Activated naive CD4-positive, alpha-beta T cell (primary cell): ENCODE measurements at places on chromosomes 5 and 9.

DNA sequence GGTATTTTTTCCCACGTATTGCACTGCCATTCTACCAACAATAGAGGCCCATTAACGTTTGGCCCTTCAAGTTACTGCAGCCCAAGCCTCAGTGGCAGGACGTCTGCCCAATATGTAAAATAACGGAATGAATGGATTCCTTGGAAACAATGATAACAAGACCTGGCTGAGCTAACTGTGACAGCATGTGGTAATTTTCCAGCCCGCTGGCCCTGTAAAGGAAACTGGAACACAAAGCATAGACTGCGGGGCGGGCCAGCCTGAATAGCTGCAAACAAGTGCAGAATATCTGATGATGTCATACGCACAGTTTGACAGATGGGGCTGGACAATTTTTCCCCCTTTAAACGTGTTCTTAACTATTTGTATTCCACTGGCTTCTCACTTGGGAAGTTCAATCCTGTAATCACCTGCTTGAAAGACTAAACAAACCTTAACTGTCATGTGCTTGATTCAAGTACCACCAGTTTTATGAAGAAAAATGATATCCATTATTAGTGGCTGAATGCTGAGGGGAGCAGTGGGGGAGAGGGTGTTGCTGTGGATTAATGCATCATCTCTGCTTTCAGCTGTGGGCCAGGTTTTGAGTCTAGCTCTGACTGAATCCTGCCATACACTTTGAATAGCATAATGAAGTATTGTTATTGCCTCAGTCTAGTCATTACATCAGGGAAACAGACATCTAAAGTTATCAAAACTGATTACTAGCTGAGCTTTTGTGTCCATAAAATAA lies 323.9 kb downstream of the TMEM161B start:
- DNase-seq, result no peak

DNA sequence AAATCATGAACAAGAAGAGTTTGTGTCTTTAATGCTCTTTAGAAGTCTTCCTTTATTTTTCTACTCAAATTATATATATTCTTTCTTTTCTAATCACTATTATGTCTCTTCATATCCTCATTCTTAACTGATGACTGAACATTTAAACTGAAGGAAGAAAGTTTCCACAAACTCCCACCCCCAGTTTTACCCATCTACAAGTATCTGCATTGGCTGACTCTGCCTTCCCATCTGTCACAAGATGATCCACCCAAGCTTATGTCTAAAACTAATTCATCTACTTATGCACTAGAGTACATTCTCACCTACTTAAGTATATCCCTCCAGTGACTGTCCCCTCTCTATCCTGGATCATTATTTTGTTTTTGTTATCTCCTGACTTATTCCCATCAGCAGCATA lies 344.5 kb downstream of the PRR16 start:
- no peak for DNase-seq

- DNase-seq, result no peak
These were observed 55.4 kb downstream of the ARHGAP26 start for GRCh38 chr5:142825378-142826089.

- DNase-seq, result no peak
These were observed 7.5 kb downstream of the HBEGF start for GRCh38 chr5:140338908-140339307.

GRCh38 chr5:502325-503079 lies 21.7 kb downstream of the SLC9A3 start:
- DNase-seq, result no peak

- DNase-seq, result no peak
These were observed 212.5 kb downstream of the NNT start for GRCh38 chr5:43815497-43815896.

DNA sequence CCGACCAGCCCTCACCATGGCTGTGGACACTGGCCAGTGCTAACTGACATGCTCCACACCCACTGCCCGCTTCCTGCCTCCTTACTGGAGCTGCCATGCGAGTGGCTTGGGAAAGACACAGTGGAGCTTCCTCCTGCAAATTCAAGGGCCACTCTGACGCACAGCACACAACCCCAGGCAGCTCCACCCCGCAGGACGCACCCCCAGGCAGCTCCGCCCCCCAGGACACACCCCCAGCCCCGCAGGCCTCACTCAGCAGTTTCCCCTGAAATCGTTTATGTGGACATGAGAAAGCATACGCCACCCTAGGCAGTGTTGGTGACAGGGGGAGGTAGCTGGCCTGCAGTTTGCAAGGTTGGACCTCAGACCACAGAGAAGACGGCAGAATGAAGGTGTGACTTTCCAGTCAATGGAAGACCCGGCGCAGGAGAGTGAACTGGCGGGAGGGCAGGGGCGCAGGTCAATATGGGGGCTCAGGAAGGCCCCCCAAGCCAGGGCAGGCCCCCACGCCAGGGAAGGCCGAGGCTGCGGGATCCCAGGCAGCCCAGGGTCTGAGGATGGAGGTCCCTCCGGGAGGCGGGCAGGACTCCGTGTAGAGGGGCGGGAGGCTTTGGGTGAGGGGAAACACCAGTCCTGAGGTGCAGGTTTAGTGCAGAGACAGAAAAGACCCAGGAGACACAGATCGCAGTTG lies 21.6 kb downstream of the LPCAT1 start:
- DNase-seq, result no peak

GRCh38 chr9:135583688-135584011 lies 22.1 kb downstream of the PAEP start:
- no peak for DNase-seq

- no peak for DNase-seq
These were observed 10.7 kb downstream of the SLC35A4 start for GRCh38 chr5:140575309-140575708.

DNA sequence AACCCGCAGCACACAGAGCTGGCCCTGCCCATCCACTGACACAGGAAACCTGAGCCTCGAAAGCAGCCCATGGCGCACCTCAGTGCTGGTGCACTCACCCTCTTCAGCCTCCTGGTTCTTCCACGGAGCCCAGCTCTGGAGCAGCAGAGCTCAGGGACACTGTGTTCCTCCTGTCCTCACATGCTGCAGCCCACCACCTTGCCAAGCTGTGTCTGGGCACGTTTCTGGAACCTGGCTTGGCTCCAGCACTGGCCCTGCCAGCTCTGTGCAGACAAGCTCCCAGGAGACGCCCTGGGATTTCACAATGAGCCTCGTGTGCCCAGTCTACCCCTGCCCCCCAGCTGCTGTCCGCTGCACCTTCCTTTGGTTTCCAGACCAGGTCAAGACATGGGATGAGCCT lies 119.5 kb downstream of the SYK start:
- DNase-seq, result no peak

GRCh38 chr5:116453988-116454411 lies 120.6 kb downstream of the SEMA6A start:
- no peak for DNase-seq

DNA sequence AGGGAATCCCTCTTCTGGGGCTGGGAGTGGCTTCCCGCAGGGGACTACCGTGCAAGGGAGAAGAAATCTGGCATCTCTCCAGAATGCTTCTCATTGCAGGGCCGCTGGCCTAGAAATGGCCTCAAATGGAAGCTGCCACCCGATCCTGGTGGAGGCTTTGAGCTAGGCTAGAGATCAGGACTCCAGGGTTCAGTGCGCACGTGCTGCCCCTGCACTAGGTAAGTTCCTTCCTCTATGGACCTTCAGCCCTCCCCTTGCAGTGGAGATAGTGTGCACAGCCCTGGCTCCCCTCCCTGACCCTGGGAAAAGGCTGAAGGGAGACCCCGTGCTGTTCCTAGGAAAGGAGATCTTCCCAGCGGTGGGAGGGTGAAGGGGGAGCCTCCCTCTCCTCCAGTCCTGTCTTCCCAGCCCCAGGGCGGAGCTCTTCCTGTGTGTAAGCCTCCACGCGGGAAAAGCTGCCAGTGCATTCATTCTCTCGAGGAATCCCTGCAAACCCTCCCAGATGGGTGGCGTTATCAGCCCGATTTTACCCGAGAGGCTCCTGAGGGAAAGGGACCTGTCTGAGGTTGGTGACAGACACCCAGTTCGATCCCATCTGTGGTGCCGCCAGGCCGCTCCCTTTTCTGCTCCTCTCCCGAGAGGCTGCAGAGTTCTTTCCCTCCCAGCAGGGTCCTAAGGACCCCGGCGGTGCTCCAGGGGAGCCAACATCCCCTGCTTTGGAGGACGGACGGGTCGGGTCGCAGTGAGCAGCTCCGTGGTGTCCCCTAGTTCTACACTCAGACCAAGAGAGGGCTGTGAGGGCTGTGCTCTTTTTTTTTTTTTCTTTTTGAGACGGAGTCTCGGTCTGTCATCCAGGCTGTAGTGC lies 1.4 kb upstream of the CERCAM start:
- no peak for DNase-seq

GRCh38 chr5:78591972-78592700 lies 56.4 kb downstream of the LHFPL2 start:
- DNase-seq, result no peak

DNA sequence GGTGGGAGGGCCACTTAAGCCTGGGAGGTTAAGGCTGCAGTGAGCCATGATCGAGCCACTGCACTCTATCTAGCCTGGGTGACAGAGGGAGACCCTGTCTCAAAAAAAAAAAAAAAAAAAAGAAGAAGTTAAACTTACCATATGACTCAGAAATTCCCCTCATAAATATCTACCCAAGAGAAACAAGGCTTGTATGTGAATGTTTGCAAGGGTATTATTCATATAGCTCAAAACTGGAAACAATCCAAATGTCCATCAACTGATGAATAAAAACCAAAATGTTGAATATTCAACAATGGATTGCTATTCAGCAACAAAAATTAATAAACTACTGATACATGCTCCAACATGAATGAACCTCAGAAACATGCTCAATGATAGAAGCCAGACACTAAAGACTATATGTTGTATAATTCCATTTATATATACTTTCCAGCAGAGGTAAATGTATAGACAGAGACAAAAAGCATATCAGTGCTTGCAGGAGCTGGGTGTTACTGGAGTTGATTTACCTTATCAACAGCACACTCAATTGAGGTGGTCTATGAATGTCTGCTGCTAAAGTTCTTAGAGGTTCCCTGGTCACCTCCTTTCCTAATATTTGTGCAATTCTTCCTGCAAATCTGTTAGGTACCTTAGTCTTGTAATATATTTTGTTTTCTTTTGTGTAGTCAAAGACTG lies 5.3 kb upstream of the SREK1 start:
- no peak for DNase-seq

DNA sequence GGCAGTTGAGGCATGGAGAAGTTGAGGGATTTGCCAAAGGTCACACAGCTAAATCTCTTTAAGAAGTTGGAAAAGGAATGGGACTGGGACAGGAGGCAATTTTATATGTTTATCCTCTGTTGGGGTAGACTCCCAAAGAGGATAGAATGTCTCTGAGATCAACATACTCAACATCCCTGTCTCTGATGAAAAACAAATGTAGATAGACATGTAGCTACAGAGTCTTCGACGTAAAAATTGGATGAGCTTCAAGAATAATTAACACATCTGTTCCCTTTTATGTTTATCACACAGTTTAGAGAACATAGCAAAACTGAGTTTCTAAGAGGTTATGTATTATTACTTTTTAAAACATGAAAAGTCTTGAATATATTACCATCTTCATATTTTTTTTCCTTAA lies 204.6 kb upstream of the CD180 start:
- no peak for DNase-seq

DNA sequence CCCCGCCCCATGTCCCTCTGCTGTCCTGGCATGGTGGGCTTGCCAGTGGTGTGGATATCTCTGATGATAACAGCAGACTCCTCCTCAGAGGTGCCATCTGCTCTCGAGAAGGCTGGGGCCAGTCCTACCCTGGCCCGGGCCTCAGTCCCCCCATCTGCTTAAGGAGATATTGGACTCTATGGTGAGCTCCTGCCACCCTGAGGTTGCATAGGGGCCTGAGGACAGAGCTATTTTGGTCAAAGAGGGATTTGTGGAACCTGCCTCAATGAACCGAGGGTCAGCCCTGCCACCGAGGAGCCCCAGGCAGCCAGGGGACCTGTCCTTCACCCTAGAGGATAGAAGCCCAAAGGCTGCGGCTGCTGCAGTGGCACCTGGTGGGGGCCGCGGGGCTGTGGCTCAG lies 32.6 kb downstream of the NTNG2 start:
- DNase-seq, result no peak

- no peak for DNase-seq
These were observed 761.7 kb upstream of the ARRDC3 start for GRCh38 chr5:92144824-92145223.

DNA sequence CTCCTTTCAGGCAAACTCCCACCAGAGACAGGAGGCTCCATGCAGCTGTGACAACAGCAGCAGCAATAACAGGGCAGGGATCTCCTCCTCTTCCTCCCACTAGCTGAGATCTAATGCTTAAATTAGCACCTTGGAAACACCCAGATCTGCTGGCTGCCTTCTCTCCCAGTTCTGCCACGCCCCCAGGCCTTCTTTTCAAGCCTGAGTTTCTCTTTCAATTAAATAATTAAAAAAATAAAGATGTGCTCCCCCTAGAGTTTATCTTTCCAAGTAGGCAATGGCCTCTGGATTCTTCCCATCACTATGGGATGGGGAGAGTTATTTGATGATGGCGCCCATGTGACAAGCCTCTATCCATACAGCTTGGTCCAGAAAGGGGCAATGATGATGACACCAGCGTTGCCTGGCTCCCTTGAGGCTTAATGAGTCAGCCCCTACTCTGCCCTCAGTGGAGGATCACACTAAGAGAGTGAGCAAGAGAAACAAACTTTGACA lies 3.8 kb downstream of the FAM219A start:
- no peak for DNase-seq

GRCh38 chr5:132209901-132210545 lies 17.6 kb downstream of the P4HA2 start:
- DNase-seq, result no peak

- no peak for DNase-seq
These were observed 44.3 kb downstream of the SMARCA2 start for GRCh38 chr9:2059274-2059929.

GRCh38 chr5:1522601-1523479 lies 920 bp downstream of the LPCAT1 start:
- no peak for DNase-seq

DNA sequence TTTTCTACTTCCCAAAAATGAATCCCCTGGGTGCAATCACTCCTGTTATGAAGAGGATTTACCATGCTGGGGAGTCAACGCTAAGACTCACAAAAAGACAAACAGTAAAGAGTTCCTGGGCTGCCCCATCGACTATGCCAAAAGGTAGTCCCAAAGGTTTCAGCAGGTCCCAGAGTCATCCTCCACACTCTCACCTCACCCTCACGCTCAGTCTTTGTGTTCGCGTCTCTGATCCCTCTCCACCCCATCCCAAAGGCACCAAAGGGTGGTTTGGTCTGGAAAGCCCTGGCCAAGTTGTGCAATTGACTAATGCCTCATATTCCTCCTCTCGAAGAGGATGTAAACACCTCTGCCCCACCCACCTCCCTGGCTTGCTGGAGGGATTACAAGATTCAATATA lies 240.2 kb upstream of the NFIL3 start:
- DNase-seq, result no peak

DNA sequence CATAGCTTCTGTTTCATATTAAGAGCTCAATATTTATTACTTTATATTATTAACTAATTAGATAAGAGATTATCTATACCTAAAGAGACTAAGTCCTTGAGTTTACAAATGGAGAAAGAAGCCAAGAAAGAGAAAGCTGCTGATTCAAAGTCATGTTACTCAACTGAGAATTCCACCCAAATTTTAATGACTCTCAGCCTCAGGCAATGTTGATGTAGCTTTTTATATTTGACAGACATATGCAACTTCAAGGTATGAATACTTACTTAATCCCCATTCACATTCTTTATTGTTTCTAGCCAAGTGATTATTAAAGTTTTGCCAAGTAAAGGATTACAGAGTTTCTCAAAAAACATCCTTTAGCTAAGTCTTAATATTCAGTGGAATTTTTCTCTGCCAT lies 527.5 kb upstream of the NMUR2 start:
- no peak for DNase-seq

GRCh38 chr9:70049672-70050271 lies 6.1 kb downstream of the MAMDC2 start:
- DNase-seq, result no peak
